ENCODE measurements at places on chromosomes 11 and 22.
A peak's percentile ranks its signal among the peaks of the same experiment; 100 is the strongest.

- peak; percentile 98 for DNase-seq
Measured at GRCh38 chr11:91981995-91982394, 242.6 kb upstream of the FAT3 start.

DNA sequence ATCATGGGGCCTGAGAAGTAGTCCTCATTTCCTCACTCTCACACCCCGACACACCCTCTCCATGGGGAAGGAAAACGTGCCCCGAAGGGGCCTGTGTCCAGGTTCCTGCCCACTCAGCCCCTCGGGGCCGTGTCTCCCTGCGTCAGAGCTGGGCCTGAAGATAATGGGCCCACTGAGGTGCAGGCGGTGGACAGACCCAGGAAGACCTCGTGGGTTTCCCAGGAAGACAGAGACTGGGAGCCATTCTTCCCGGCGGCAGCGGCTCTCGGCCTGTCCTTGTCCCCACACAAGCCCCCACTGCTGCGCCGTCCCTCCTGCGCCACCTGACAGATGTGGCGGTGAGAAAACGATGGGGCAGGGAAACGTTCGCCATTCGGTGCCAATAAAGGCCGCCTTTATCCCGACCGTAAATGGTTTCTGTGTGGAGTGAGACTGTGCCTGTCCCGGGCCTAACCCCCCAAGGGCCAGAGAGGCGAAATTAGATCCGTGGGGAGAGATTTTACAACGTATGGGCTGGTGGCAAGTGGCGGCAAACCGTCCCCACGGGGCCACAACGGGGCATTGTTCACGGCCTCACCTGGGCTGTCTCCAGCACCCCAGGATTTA, 89.0 kb downstream of the CDKN1C start:
- no peak for DNase-seq

DNA sequence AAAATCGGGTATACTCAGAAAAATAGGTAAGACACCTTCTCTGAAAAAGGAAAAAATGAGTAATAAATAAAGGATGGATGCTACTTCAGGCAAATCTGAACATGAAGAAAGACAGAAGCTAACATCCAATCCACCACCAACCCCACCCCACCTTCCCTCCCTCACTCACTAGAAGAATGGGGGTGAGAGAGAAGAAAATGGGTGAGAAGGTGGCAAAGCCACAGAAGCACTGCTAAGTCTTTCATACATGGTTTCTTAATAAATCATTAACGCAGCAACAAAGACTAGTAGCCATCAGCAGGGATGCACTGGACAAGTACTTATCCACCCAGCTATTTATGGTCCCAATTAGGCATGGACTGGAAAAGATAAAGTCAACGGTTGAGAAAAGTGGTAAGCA, 5.9 kb downstream of the FHIP1B start:
- no peak for DNase-seq

GRCh38 chr11:130070109-130070845, 583 bp downstream of the APLP2 start:
- DNase-seq = no peak

GRCh38 chr11:46857666-46858065, 11.6 kb upstream of the CKAP5 start:
- no peak for DNase-seq

GRCh38 chr11:12827929-12828812, 153.9 kb downstream of the TEAD1 start:
- peak; percentile 68 for DNase-seq

DNA sequence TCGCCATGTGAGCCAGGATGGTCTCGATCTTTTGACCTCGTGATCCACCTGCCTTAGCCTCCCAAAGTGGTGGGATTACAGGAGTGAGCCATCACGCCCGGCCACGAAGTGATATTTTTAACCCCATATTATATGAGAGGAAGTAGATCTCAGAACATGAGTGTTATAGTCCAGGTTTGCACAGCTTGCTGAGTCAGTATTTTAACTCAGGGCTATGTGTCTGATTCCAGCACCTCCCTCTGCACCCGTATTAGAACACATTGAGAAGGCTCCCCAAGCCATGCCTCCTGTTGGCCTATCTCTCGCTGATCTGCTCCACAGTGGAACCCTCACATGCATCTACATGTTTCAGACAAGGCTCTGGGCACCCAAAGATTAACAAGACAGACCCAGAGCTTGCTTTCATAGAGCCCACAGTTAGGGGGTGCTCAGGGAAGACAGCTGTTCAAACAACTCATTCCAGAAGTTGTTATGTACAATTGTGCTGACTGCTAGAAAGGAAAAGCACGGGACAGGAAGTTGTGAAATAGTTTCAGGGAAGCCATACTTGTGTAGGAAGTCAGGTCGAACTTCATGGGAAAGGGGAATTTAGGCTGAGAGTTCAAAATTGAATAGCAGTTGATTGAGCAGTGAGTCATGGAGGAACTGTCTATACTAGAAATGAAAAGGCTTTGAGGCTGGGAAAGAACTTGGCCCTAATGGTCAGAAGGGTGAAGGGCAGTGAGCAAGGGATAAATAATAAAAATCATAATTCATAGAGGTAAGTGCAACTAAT, 49.3 kb upstream of the CLPB start:
- DNase-seq = peak; percentile 43

GRCh38 chr11:122703541-122704272, 48.2 kb downstream of the UBASH3B start:
- DNase-seq = no peak

DNA sequence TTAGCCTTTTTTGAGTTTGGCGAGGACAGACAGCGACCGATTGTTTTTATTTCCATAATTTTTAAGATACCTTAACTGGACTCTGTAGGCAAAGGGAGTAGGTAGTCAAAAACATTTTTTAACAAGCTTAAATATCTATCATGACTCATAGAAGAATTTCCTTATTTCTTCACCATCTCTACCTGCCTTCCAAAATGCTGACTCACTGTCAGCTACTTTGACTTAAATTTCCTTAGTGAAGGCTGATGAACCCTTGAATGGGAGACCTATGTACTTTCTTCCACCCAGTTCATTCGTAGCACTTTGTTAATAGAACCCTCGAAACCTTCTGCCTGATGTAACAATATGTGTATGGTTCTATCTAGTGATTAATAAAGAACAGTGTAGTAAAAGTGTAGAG, 1.1 kb upstream of the MTMR2 start:
- DNase-seq = peak; percentile 12

DNA sequence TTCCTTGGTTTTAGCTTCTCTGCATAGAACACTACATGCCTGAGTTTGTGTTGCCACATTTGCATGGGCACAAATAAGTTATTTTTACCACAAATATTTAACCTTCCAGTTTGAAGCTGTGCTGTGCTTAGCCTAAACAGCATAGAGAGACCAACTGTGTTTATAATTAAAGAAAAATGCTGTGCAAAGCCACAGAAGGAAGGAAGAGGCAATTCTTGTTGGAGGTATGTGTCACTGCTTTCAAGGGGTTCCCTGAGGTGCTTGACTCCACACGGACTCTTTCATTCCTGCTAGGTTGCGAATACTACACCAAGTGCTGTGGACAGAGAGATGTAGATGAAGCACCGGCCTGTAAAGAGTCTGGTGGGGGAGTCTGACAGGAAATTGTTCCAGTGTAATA, 47.6 kb upstream of the OLFML1 start:
- DNase-seq = peak; percentile 89

GRCh38 chr11:6619004-6619745, at the start of gene TPP1:
Gene TPP1, minus strand, starts transcription at chr11:6619422. Its CDS starts 22 bp downstream, at chr11:6619400.
- peak; percentile 91 for DNase-seq

DNA sequence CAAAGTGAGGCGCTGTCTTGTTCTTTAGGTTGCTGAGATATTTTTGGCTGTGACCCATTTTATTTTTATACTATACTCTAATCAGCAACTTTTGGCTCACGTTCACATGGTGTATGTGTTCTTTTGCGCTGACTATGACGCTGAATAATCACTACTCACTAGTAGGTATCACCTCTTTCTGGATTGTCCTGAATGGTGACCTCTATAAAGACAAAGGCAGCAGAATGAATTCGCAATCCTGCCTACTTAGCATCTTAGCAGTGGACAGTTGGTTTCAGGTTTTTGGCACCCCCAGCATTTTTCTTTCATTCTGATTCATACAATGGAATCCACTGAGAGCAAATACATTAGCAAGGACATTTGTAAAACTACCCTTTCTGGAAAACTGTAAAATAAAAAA, 351.3 kb downstream of the JRKL start:
- peak; percentile 45 for DNase-seq

DNA sequence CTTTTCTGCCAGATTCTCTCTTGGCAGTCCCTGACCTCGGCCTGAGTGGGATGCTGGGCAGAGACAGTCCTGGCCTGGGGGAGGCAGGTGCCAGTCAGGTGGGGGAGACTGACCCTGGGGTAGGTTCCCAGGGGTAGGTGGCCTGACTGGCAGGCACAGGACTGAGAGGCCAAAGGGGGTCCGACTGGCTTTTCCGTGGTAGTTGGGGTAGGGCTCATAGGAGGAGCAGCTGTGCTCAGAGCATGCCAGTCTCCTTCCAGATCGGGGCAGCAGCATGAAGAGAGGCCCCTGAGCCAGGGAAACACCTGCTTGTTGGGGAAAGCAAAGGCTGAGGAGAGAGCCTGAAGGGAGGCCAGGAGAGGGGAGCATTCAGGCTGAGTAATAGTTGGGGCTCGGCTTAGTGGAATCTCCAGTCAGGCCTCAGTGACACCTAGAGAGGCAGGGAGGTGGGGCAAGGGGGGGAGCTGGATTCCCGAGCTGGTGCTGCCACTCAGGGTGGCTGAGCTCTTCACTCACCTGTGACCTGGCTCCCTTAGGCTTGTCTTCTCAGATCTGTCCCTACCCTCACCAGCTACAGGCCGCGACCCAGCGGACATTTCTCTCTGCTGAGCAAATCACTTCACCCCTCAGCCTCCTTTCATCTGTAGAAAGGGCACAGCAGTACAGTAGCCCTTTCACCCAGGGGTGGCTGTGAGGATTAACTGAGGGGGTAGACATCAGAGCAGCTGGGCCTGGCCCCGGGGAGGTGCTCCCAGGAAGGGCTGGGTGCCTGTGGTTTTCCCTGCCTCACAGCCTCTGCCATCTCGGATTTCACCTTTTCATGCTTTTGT, 26.2 kb downstream of the MCM5 start:
- DNase-seq = peak; percentile 12

DNA sequence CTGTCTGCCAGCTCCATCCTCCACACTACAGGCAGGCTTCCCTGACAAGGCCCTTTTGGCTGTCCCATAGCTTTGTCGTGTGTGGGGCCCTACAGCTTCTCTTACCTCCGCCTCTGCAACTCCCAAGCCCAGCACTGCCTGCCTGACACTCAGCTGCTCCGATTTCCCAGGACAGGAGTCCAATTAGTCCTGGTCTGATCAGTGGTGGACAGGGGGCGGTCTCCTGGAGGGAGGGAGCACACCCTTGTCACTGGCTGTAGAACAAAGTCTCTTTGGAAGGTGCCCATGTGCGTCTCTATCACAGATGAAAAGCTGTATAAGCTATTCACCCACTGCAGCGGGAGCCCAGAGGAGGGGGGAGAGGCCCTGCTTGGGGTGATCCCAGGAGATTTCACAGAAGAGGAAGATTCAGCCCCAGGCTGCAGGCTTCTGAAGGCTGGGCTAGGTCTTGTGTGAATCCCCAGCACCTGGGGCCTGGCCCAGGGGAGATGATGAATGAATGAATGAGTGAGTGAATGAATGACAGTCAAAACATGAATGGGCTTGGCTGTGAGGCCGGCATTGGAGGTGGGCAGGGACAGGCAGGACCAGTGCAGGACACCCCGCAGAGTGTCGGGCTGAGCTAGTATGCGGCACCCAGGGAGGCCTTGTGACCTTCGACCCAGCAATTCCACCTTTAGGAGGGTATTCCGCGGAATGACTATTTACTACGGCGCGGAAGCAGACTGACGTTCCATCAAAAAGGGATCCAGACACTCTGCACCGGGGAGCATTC, 142.4 kb downstream of the CACNA1I start:
- no peak for DNase-seq

DNA sequence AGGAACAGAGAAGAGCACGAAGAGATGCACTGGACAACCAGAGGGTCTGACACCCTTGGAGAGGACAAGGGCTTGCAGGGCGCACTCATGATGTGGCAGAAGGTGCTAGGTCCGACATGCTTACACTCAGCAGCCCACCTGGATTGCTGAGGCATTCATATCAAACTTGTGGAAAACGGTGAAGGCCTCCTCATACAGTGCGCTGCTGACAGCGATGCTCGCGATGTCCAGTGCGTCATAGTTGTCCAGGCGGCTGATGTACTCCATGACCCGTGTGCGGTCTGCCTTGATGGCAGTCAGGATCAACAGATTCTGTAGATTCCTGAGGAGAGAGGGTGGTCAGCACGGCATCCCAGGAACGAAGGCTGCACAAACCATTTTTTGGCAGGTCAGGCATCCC, 31.7 kb upstream of the SLC25A1 start:
- no peak for DNase-seq

- DNase-seq = no peak
Measured at GRCh38 chr11:12942157-12942556, 67.0 kb upstream of the RASSF10 start.

DNA sequence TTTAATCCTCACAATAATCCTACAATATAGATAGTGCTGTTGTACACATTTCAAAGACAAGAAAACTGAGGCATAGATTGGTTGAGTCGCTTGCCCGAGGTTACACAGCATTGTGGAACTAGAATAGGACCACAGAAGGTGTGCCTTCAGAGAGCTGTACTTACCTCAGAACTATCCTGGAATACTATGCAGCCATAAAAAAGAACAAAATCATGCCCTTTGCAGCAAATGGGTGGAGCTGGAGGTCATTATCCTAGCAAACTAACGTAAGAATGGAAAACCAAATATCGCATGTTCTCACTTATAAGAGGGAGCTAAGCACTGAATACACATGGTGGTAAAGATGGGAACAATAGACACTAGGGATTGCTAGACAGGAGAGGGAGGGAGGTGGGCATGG, 15.7 kb upstream of the NAV2 start:
- no peak for DNase-seq

DNA sequence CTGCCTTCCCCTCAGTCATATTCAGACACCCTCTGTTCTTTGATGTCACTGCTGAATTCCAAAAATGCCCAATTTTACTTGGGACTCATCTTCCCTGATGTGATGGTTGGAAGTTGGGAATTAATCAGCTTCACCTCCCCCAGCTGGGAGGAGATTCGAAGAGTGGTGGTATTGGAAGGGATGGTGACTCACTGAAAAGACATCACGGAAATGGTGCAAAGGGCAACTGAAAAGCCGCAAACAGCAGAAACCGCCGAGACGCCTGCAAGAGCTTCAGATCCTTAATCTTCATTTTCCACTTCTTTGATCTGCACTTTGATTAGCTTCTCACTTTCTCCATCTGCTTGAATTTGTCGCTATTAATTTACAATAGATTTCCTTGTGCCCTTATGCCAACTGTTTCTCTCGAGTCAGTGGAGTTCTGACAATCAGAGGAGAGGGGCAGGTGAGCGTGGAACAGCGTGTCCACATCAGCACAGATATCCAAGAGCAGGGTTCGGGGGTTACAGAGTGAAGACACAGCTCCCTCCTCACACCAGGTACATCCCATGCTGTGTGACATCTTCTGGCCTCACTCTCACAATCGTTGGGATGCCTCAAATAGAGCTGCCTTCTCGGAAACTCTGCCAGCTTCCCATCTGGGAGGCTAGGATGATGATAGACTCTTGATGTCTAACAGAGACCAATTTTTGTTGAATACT, 325.4 kb downstream of the BRD1 start:
- no peak for DNase-seq

GRCh38 chr22:32413719-32414118, 1.7 kb upstream of the RTCB start:
- DNase-seq = peak; percentile 13
